Adrenal gland (tissue), 19 donors: ENCODE measurements at places on chromosomes 5 and 9. TPM values are rescaled to one million over a fixed set of nuclear protein-coding genes. Genes with fewer than 3 reads are reported as not detected.

Gene AIF1L
- 4.5 TPM for total RNA-seq

- no peak for DNase-seq
Measured at GRCh38 chr5:136123236-136123768, 9.3 kb upstream of the SMAD5 start.

- no peak for DNase-seq
Measured at GRCh38 chr5:72394688-72395087, 74.5 kb downstream of the PTCD2 start.

Gene RALGPS1
- 5.1 TPM for total RNA-seq

Gene WNT8A
- total RNA-seq = not detected

DNA sequence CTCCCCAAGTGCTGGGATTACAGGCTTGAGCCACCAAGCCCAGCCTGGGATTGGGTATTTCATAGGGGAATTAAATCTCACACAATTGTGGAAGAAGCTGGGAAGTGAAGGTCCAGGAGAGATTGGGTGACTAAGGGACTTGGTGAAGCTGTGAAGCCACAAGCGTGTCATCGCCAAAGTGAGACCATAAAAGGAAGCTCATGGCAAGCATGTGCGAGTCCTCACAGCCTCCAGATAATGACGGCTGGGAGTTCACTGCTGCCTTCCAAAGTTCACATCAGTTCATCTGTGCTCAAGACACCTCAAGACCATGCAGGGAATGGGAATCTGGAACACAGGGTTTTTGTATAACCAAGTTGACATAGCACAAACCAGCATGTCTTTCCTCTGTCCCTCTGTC is 210.6 kb downstream of the MARCHF11 start:
- no peak for DNase-seq

DNA sequence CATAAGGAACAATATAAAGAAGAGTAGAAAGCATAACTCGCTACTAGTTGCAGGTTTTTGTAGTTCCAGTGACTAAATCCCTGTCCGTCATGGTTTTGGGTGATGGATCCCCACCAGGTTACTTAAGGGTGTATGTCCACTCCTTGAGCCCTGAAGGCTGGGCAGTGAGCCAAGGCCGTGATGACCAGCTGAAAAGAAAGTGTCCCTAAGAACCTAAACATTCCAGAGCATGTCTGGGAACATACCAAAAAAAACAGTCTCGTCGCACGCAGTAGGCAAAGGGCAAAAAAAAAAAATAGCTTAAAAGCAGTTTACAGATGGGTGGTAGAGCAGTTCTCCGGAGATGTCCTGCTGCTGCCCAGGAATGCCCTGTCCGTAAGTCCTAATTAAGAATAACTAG is 21.4 kb upstream of the SNAPC3 start:
- DNase-seq = no peak

DNA sequence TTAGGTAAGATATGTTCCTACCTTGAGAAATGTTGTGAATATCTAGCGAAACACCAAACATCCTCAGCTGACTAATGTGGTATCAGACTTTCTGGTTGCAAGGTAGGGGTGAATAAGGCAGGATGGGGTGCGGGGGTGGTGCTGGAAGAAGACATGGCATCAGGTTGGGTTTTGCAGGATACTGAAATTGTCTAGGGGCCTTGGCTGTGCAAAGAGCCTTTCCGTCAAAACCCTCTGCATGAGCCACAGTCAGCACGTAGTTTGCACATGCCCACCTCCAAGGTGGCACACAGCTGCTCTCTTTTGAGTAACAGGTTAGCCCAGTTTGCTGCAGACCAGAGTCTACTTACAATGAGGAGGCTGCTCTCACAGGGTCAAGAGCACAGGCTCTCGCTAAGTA is 42.0 kb downstream of the SFXN1 start:
- DNase-seq = no peak

Gene SH2D3C
- 13.0 TPM for total RNA-seq

Gene SLC22A5
- total RNA-seq = 12.7 TPM

Gene ADAMTS19
- 0.18 TPM for total RNA-seq

DNA sequence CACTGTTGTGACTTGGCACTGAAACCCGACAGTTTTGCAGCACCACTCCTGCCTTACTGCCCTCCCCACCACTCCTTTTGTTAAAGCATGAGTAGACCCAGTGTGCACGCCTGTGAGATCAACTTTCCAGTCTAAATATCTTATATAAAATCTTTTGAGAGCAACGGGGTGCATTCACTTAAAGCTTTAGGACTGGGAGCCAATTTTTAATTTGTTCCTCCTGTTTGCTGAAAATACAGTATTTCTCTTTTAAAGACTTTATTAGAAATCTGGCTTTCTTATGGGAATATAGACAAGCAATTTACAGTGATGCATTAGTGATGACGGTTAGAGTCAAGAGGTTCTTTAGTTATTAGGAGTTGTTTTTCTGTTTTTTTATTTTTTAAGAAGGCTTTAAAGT is 397.5 kb downstream of the TMEM167A start:
- no peak for DNase-seq

Gene CDC25C
- total RNA-seq = not detected

Gene GPR151
- total RNA-seq = not detected

- peak; percentile 38 for DNase-seq
Measured at GRCh38 chr9:90858457-90858901, 56.9 kb downstream of the SYK start.

- peak; percentile 64 for DNase-seq
Measured at GRCh38 chr5:142881076-142881783, 111.1 kb downstream of the ARHGAP26 start.

Gene ESM1
- total RNA-seq = 0.57 TPM

Gene MPDZ
- 35.8 TPM for total RNA-seq

- DNase-seq = no peak
Measured at GRCh38 chr5:114335391-114335790, 26.5 kb upstream of the KCNN2 start.

GRCh38 chr9:35746583-35746982 is 2.4 kb downstream of the GBA2 start:
- DNase-seq = no peak

Gene PHF24
- total RNA-seq = 0.68 TPM

DNA sequence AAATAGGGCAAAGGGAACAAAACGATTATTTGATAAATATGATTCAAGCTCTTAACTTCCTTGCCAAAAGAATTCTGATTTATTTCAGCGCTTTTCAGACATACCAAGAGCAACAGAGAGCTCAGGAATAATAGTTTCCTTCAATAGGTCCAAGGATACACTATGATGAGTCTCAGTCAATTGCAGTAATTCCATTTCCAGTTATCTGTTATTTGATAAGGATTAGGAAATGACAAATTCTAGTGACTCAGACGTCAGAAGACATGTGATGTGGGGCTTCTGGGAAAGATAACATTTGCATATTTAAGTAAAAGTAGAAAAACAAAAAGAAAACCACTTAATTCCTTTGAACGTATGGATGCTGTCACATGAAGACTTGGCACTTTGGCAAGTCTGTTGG is 1250.8 kb upstream of the CDH18 start:
- DNase-seq = no peak

DNA sequence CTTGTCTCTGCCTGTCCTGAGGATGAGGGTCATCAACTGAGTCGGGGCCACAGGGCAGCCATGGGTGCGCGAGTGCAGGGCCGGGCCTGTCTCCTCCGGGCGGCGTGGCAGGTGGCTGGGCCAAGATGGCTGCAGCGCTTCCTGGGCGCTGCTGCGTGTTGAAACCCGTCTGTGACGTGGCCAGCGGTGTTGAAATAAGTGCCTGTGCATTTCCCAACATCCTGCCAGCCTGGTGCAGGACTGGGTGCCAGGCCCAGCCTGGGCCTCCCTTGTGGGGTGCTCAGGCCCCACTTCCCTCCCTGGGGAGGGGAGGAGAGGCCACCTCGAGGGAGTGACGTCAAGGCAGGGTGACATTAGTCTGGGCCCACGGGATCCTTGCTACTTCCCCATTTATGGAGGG is 45.5 kb downstream of the RXRA start:
- DNase-seq = peak; percentile 69

Gene PLPP7
- 27.6 TPM for total RNA-seq

Gene ANKRD20A1
- total RNA-seq = 1.7 TPM

Gene GPX3
- 1,751 TPM for total RNA-seq

Gene IL9
- total RNA-seq = not detected

Gene C9orf153
- 0.28 TPM for total RNA-seq

DNA sequence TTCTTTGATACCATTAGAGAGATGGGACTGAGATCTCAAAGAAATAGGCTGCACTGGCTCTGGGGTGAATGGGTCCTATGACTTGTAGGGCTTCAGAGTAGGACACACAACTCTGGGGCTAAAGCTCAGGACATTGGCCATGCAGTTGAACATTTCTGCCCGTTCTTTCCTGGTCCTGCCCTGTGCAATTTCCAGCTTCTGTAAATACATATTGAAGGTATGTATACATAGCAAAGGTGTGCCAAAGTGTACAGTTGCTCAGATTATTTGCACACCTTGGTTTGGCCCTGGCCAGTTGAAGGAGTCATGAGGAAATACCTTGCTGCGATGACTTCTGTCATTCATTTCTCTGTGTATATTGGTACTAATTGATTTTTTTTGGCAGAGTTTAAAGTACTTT is 52.8 kb upstream of the TAF11L2 start:
- no peak for DNase-seq

DNA sequence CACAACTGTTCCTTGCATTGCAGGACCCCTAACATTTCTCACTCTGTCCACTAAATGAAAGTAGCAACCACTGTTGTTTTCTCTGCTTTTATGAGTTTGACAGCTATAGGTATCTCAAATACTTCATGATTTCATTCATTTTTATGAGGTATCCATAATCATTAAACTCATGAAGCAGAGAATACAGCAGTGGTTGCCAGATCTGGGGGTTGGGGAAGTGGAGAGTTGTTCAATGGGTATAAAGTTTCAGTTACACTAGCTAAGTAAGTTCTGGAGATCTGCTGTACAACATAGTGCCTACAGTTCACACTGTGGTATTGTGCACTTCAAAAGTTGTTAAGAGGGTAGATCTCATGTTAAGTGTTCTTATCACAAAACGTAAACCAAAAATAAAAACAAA is 23.4 kb upstream of the CAMK4 start:
- no peak for DNase-seq

Gene NUTM2G
- not detected for total RNA-seq

DNA sequence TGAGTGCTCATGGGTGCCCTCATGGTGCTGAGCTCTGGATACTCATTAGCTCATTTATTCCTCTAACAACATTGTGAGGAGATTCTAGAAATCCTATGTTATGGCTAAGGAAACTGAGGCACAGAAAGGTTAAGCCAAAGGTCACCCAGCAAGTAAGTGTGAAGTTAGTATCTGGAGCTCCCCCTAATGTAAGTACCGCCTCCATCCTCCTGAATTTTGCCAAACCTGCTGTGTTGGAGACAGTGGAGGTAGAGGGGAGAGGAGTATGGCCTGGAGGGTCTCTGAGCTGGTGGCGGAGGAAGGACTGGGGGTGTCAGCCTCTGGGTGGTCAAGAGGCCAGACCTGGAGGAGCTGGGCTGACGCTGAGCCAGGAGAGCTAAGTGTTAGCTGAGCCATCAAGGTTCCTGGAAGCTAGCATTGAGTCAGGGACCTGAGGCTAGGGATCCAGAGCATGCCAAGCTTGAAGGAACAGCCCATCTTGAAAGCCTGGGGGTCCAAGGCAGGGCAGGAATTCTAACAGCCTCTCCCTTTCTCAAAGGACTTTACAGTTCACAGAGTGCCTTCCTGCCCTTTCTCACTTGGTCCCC is 114.8 kb downstream of the RGS3 start:
- peak; percentile 5 for DNase-seq

Gene KCNT1
- total RNA-seq = not detected

GRCh38 chr5:176676361-176676824 is 29.1 kb downstream of the TSPAN17 start:
- no peak for DNase-seq

DNA sequence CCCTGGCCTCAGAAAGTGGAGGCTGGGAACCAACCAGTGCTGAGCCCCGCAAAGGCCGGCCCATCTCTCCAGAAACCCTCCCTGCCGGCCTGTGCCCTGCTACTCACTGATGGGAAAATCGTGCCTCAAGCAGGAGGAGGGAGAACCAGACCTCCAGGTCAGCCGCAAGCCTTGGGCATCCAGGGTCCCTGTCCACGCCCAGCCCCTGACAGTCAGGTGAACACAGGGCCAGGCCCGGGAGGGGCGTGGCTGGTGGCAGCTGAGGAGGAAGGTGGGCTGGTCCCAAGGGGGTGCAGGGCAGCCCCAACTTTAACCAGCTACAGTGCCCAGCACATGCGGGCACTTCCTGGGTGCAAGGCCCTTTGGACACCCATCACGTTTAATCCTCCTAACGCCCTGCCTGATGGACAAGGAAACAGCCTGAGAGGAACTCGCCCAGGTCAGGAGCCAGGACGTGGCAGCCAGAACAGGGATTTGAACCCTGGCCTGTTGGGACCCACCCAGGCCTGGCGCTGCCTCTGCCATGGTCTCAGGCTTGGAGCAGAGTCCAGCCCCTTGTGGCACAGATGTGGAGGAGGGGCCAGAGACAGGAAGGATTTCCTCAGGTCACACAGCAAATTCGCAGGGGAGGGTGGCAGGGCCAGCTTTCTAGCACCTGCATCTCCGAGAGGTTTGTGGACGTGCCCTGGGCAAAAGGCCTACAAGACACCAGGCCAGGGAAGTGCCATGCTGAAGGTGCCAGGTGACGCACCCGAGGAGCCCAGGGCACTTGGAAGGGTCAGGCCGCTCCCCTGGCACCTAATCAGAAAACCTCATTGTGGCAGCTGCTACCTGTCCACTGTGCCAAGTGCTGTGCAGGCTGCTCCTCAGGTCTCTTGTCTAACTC is 4.5 kb downstream of the RALGDS start:
- DNase-seq = no peak

DNA sequence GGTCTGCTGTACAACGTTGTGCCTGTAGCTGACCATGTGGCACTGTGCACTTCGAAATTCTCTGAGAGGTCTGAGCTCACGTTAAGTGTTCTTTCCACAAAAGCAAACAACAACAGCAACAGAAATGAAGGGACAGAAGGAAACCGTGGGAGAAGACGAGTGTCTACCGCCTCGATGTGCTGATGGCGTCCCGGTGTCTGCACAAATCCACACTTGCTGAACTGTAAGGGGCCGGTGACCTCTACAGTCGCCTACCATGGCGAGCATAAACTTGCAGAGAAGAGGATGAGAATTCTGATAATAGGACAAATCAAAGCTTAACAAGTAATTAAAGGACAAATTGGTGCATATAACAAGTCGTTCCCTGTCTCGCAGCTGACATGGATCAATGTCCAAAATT is 114.0 kb downstream of the ADAMTS2 start:
- DNase-seq = no peak

GRCh38 chr5:154653418-154653763 is 101.8 kb upstream of the LARP1 start:
- no peak for DNase-seq

Gene DMRT3
- not detected for total RNA-seq

DNA sequence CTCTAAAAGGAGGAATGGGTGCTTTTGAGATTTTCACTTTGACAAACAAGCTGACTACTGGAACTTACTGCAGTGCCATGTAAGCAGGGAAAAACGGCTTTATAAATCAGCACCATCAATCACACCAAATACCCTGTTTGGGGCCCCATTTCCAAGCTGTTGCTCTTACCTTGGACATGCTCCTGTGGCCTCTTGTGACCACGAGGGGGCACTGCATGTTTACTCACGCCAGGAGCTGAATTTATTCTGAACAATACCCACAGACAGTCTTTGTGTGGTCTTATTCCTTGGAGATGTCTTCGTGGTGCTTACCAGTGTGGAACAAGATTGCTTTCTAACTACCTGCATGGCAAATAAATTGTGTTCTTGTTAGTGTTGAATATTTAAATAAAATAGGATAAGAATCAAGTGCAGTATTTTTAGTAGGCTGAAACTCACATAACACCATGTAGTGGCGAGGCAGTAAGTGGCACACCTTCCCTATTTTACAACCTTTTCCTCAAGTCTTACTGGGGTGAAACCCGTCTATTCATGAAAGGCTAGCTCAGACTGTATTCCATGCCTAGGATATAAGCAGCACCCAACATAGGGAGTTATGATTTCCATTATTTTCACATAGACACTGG is 155.5 kb upstream of the NMUR2 start:
- peak; percentile 42 for DNase-seq
